ENCODE measurements at places on chromosomes 7 and 10.
A peak's percentile ranks its signal among the peaks of the same experiment; 100 is the strongest.

DNA sequence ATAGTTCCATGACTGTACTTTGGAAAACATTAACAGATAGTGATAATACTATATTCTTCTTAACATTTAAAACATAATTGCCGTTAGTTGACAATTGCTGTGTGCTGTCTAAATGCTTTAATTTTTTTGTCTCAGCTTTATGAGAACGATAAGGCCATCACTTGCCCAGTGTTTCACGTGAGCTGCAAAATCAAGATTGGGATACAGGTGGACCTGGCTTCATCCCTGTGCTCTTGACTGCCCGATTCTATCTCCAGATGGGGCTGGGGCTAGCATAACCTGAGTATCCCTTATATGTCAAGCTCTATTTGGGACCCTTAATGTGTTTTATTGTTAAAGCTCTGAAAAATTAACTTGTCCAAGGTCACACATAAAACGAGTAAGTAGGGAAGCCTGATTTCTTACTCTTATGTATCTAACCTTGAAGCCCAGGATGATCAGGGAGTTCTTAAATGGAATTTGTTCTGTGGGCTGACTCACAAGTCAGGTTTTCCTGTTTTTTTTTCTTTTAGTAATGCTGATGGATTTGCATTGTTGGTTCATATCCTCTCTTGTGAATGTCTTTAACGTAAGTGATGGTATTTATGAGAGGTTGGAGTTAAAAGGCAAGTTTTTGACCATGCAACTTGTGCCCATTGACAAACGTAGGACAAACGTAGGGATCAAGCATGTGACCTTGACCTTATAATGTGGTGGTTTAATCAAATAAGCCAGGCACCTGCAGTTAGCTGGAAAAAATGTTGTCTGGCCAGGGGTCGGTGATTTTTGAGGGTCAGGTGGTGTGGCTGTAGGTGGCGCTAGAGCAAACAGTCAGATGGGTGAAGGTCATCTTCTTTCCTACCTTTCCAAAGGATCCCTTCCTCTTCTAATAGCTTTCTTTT, 3.6 kb downstream of the PRKAR2B start:
- no peak for DNase-seq

- DNase-seq, result no peak
Measured at GRCh38 chr10:308101-308500, 172.8 kb downstream of the ZMYND11 start.

- DNase-seq, result no peak
Measured at GRCh38 chr10:62866451-62866850, 50.3 kb upstream of the EGR2 start.

DNA sequence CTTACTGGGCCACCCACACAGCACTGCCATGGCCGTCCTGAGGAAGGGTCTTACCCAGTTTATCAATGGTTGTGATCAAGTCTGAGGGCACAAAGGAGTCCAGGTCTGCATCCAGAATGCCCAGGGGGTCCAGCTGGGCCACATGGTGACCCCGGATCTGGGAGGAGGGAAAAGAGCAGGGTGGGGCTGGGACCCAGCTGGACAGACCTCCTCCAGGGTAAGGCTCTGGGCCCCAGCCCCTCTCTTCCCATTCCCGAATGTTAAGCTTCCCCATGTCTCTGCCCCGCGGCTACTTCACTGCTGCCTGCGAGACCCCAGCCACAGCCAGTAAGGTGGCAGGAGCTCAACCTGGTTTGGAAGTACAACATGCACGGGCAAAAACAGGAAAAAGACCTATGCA, 9.5 kb downstream of the OGDHL start:
- DNase-seq, result no peak

GRCh38 chr10:7756360-7756992, 31.3 kb downstream of the KIN start:
- DNase-seq, result peak; percentile 39
